T-helper 1 cell (primary cell): ENCODE measurements at places on chromosomes 3 and 15.

GRCh38 chr3:190319660-190320059 is 2.6 kb downstream of the CLDN1 start:
- no peak for DNase-seq

DNA sequence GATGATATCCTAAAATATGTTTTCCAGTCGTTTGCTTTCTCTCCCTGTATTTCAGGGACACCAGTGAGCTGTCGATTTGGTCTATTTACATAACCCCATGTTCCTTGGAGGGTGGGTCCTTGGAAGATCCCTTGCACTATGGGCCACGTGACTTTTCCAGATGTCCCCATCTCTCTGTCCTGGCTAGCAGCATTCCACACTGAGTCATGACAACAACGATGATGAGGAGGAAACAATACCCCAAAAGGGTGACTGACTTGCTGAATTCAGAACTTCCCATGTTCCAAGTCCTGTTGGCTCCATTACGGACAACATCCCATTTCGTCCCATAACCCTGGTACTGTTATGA is 134.3 kb downstream of the NSMCE3 start:
- DNase-seq: no peak

DNA sequence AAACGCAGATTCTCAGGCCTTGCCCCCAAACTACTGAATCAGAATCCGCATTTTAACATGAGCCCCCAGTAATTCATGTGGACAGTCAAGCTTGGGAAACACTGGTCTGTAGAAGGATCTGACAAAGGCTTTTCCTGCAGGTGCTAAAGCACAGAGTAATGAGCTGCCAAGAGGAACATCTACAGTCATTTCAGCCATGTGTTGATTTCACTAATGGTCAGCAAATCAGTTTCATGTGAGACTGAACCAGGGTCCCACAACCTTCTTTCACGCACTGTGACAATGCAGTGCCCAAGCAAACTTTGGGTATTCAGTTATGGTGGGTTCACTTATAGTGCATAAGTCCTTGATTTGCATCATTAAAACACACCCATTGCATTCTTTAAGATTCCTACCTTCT is 237.6 kb downstream of the TUSC7 start:
- no peak for DNase-seq

GRCh38 chr3:126266291-126266840 is 86.0 kb upstream of the ALDH1L1 start:
- DNase-seq: no peak

- no peak for DNase-seq
Measured at GRCh38 chr3:36318621-36319200, 61.6 kb upstream of the STAC start.

- no peak for DNase-seq
Measured at GRCh38 chr15:65096481-65097385, 18.3 kb downstream of the UBAP1L start.

DNA sequence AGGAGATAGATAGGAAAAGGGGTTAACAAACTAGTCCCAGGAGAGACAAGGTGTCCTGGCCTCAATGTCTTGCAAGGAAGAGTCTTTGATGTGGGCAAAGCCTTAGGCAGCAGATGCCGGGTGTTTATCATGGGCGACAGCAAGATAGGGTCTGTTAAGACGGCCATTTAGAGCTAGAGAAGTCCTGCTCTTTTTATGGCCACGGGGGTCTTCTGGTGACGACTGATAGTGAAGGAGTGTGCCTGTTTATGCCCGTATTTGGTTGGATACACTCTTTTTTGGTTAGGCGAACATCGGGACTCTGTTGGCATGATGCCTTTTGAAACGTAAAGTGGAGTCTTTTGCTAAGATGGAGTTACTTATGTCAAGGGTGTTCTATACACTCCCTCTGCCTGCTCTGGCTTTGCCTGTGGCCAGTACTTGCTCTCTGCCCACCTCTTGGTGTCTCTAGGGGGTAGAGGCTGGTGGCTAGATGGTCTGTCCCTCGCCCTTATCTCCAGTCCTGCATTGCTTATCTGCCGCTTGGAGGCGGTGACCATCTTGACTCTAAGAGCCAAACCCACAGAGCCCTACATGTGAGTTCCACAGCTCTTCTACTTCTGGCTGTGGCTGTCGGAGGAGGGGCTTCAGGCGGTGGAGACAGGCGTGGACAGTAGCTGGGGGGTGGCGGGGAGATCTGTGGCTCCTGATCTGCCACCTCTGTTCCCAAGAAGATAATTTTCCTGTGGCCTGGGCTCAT is 55.8 kb upstream of the ZBTB38 start:
- no peak for DNase-seq

DNA sequence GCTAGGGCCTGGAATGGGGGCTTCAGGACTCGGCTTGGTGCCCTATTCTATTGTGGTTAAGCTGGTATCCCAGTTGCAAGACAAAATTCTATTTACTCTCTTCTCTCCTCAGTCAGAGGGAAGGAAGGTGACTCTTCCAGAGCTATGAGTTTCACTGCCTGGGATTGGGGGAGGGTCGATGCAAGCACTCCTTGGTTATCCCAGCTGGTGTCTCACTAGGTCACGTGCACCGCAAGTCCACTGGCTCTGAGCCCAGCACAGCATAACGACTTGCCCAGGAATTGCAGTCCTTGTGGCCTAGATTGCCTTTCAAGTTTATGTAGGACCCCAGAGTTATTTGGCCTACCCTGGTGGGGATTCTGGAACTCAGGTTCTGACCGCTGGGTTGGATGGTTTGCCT is 958.8 kb downstream of the IGSF11 start:
- DNase-seq: no peak

DNA sequence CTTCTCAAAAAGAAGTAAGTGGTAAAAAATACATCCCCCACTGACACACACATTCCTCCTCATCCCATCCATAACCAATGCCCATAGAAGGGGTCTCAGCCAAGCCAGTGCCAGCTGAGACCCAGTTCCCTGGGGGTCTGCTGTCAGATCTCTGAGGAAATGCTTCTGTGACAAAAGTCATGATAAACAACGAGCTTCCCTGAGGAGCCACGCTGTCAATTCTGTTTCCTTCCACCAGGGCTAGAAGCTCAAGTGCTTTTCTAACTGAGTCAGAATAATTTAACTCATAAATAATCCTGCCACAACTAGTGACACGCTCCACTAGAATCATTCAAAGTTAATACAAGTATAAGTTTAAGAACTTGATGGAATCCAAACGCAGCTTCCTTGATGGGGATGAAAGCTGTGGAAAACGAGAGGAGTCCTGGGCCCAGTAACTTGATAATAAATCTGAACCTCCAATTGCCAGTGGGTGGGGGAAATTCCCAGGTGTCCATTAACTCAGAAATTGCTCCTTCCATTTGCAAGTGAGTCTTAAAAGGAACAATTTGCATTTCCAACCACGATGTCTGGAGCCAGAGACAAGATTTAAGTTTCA is 348.7 kb upstream of the LMCD1 start:
- no peak for DNase-seq

GRCh38 chr3:167814441-167814951 is 79.0 kb downstream of the SERPINI1 start:
- DNase-seq: no peak

DNA sequence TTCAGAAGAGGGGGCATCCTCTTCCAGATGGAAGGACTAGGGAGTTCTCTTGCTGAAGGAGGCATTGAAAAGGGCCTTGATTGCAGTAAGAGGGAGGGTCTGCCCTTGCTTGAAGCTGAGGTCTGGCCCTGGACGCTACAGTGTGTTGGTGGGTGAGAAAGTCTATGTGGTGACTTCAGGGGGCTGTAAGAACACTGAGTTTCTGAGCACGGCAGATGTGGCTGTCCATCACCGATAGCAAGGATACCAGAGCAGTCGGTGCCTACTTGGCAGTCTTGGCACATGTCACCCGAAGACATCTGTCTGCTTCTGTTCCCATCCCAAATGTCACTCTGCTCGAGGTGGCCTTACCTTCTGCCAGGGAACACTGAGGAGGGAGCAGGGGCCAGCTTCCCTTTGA is 631.1 kb upstream of the CFAP20DC start:
- DNase-seq: no peak

DNA sequence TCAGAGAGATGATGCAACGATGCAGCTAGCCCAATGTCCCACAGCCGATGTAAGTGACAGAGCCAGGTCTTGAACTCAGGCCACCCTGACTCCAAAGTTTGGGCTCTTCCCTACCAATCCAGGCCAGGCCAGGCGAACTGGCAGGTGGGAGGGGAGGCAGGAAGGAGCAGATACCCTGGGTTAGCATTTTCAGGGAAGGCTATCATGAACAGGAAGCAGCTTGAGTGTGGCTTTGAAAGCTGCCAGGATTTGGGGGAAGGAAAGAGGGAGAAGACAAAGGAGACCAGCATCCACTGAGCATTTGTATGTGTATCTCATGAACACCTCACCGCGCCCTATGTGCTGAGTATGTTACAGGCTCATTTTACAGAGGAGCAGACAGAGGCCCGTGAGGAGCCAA is 38.8 kb downstream of the LMCD1 start:
- no peak for DNase-seq
